ELR (cell line): ENCODE measurements at places on chromosomes 6 and 20.

GRCh38 chr6:117947234-117947633 lies 40.2 kb downstream of the SLC35F1 start:
- DNase-seq: no peak

GRCh38 chr6:85390775-85391174 lies 59.1 kb upstream of the NT5E start:
- peak; percentile 44 for DNase-seq

DNA sequence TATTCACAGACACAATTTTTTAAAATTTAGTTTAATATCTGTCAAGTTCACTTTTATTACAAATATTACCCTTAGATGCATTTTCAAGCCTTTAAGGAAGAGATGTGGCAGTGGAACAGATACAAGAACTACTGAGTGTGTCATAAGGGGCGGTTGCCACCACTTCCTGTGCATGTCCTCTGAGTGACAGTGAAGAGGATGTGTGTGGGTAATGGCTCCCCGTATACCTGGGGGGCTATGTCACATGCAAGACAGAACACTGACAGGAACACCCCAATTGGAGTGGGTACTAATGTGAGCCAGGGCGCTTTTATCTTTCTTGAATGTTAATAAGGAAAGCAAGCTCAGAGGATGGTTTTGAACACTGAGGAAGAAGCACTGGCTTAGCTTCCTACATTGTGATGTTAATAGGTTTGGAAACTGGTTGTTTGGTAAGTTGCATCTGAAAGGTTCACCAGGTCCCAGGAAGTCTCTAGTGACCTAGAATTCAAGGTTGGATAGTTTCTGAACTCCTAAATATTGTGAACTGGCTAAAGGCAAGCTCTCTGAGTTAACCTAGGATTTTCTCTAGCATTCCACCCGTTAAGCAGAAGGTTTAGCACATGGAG lies 83.4 kb upstream of the ASF1A start:
- DNase-seq: peak; percentile 19

DNA sequence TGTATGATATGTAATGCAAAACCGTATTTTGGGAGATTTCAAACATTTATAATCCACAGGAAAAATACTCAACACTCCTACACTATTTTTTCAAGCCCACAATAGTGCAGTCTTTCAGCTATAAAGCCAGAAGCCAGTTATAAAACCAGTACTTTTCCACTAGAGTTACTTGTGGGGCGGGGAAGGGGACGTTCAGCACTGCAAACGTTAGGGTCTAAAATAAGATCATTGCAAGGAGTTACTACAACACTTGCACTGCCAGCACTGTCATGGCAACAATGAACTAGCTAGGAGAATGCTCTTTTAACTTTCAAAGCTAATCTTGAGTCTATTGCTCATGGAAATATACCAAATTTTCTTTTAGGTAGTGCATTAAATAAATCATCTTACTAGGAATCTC lies 14.7 kb downstream of the SESN1 start:
- DNase-seq: no peak

DNA sequence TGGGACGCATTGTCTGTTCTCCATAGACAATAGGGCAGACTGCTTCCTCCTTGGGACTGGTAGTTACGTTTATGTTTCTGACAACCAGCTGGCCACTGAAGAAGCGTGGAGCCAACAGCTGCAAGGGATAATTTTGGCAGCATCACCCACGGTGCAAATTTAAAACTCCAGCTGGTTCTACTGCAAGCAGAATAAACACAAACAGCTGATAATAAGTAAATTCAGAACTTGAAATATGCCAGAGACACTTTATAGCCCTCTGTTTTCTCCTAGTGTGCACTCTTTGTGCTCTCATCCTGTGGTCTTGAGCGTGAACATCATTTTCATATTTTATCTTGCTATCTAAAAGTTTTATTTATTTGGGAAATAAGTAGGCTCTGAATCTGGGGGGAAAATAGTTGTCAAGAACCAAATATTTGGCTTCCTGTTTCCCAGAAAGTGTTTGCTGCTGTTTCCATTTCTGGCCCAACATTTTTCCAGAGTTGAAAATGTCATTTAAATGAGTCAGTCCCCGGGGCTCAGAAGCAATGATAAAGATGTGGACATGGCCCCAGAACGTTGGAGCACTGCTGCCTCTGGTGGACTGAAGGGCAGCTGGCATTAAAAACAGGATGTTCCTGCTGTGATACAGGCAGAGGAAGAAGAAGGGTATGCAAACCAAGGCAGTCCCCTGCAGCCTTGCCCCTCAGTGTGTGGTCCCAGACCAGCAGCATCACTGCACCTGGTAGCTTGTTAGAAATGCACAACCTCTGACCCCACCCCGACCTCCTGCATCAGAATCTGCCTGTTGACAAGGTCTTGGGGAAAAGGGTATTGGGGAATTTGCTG lies 12.5 kb upstream of the THBD start:
- peak; percentile 71 for DNase-seq

GRCh38 chr6:106272287-106272686 lies 53.3 kb downstream of the ATG5 start:
- DNase-seq: no peak

- DNase-seq: no peak
These were observed 23.7 kb upstream of the PPP1R14C start for GRCh38 chr6:150119173-150119572.
